Globus pallidus (tissue), 1 donor: ENCODE measurements at places on chromosomes 5 and 9.
A peak's percentile ranks its signal among the peaks of the same experiment; 100 is the strongest.

DNA sequence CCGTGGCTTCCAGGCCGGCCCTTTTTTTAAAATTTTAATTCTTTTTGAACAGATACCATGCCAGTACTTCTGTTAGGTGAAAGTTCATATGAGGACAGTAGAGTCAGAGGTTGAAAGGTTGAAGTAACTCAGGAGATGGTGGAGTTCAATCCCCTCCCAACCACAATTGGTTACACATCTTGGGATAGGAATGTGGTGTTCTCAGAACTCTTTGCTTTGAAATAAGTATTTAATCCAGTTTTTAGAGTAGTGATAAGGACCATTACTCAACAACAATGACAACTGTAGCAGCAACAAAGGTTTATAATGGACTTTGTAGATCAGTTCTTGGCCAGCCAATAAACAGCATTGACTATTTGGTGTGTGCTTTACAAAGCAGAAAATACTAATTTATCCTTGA, 116.0 kb downstream of the ARHGAP26 start:
- DNase-seq: no peak

GRCh38 chr5:176723440-176723839, 76.2 kb downstream of the TSPAN17 start:
- no peak for DNase-seq

GRCh38 chr9:134329886-134330285, 3.6 kb downstream of the RXRA start:
- no peak for DNase-seq

DNA sequence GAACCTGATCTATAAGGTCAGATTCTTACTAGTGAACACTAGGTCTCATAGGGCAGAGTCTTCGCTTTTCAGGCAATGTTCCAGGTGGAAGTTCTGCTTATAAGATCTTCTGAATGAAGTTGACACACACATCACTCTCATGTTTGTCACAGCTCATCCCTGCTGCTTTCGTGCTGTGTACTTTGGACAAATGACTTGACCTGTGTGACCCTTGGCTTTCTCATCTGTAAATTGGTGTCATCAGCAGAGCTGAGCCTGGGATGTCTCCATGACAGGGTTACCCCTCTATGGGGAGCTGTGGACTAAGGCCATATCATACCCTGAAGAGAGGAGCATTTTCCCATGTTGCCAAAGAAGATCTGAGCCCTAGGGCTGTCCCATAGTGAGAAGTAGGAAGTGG, 2.8 kb downstream of the DELE1 start:
- no peak for DNase-seq

- no peak for DNase-seq
Observed at GRCh38 chr5:103114440-103114839, 5.5 kb downstream of the GIN1 start.

DNA sequence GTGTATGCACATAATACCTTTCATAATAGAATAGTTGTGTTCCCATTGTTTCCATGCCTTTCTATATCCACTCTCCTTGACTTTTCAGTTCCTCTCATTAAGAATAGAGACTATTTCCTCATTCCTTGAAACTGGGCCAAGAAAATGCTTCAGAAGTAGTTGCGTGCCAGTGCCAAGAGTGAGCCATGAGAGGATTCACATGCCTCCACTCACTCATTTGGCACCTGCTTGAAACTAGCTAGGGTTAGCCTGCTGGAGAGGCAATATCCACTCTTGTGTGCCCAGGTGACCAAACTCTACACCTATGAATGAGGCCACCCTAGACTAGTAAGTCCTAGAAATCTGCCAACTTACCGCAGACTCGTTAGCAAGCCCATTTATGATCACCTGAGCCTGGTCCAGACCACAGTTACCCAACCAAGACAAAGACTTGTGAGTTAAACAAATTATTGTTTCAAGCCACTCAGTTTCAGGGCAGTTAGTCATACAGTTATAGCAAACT, 276.3 kb downstream of the EPB41L4A start:
- DNase-seq: no peak

DNA sequence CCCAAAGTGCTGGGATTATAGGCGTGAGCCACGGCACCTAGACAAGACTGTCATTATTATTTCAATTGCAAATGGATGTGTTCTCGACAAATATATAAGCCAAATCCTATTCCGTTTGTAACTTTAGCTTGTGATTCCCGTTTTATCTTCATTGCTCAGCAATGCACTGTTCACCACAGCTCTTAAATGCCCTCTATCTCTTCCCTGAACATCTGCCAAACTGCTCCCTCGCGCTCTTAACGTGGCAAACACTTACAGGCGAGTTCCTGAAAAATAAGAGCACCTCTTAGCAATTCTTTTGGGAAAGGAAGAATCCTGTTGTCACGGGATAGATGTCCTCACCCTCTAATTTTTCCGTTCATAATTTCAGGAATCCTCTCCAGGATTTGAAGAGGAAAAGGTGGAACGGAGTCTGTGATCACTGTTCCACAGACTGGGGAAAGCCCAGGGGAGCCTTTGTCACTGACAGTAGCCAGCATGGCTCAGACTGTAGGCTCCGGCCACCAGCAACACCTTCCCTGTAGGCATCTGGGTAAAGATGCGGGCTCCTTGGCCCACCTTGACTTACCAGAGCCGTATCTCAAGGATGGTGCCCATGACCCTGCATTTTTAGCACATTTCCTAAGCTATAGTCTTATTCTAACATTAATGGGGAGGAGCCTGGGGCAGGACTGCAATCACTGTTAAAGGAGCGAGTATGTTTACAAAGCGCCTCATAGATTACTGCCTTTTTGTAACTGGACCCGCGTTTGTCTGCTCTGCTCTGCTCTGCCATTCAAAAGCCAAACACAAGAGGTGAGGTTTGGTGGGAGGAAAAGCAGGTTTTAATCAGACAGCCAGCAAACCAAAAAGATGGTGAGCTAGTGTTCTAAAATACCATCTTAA, 20.2 kb upstream of the GNPDA1 start:
- no peak for DNase-seq

GRCh38 chr9:100281676-100282387, 70.9 kb downstream of the TEX10 start:
- DNase-seq: no peak

DNA sequence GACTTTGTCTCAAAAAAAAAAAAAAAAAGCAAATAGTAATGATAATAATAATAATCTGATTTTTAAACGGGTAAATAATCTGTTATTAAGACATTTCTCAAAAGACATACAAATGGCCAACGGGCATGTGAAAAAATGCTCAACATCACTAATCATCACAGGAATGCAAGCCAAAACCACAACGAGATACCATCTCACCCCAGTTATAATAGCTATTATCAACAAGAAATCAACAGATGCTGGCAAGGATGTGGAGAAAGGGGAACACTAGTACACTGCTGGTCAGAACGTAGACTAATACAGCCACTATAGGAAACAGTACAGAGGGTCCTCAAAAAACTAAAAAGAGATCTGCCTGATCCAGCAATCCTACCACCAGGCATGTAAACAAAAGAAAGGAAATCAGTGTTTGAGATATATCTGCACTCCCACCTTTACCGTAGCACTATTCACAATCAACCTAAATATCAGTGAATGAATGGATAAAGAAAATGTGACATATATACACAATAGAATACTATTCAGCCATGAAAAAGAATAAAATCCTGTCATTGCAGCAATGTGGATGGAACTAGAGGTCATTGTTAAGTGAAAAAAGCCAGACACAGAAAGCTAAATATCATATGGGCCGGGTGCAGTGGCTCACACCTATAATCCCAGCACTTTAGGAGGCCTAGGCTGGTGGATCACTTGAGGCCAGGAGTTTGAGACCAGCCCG, 24.9 kb downstream of the VAV2 start:
- DNase-seq: no peak

- DNase-seq: no peak
Observed at GRCh38 chr9:68506551-68506950, 34.1 kb downstream of the TMEM252 start.

DNA sequence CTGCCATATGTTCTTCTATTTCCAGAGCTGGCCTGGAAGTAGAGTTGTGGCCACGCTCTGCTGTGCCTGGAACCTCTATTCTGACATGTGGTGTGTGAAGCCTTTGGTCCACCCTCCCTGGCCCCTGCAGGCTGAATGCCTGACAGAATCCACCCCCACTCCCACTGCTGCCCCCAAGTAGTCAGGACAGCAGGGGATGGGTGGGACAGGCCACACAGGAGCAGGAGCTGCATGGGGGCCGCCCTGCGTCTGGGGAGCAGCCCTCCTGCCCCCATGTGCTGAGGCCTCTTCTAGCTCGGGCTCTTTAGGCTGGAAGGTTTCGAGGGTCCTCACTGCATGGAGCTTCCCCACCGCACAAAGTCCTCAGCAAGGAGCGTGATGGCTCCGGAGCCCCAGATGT, 32.6 kb upstream of the IRX4 start:
- no peak for DNase-seq

- DNase-seq: no peak
Observed at GRCh38 chr5:33995865-33996264, 11.4 kb upstream of the SLC45A2 start.

GRCh38 chr5:105956456-105957196, 1714.1 kb downstream of the EFNA5 start:
- DNase-seq: no peak

DNA sequence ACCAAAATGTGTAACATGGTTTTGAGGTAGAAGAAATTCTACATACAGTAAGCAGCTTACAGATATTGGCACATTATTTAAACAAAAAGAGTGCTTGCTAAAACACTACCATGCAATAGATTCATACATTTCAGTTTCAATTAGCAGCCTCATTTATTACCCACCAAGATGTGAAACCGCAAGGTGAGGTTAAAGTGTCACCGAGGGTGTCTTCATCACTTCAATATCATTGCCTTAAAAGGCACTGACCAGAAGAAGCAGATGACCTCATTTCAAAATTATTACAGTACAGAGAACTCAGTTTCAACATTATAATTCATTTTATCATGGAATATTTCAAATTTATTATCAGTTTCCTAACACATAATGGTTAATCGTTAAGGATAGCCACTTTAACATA, 302.2 kb downstream of the ISL1 start:
- DNase-seq: no peak

- peak; percentile 72 for DNase-seq
Observed at GRCh38 chr9:27548055-27548741, 18.6 kb upstream of the MOB3B start.

DNA sequence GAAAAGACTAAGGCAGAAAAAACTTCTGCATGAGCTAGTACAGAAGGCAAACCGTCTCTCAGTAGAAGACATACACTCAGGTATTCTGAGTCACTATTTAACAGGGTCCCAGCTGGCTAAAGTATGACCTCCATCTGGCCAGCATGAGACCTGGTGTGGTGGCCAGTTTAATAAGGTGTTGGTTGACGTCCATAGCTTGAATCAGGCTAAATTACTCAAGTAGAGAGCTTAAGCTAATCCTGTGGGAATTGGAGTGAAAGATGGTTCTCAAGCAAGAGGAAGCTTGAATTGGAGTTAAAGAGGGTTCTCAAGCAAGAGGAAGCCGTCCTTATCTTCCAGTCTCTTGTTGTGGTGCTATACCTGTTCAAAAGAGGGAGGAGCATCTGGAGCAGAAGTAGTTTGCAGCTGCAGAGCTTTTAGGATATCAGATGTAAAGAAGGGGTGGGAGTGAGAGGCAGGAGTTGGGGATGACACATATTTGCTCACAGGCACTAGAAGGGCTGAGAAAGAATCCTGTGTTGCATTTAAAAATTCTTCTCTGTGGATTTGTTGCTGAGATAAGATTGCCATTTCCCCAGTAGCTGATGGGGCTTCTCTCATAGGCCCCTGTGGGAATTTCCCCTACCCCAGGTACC, 136.1 kb upstream of the RUSC2 start:
- DNase-seq: no peak

DNA sequence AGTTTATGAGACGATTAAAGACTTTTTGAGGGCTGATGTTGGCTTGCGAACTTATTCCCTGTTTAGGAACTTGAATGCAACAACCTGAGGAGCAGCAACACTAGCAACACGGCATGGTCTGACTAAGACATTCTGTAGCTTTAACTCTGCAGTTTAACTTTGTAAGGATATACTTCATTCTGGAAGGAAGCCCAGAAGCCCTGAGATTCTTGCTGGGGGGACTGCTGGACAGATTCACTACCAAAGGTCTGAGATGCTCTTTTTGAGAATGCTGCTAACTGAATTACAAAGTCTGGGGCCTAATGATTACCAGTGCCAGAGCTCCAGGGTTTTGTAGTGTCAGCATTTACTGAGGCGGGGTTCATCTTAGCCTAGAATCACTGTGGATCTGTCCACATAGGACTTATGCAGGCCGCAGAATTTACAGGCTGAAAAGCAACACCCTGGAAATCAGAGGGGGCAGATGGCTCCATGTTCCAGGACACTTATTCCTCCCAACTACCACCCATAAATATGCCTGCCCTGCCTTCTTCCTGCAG, 537.1 kb upstream of the CDH18 start:
- no peak for DNase-seq
